Activated T-cell treated with anti-CD3 and anti-CD28 coated beads for 48 hours (primary cell): ENCODE measurements at places on chromosomes 5 and 9.
A peak's percentile ranks its signal among the peaks of the same experiment; 100 is the strongest.

- DNase-seq: no peak
Observed at GRCh38 chr5:61586096-61587084, 254.3 kb downstream of the ZSWIM6 start.

- DNase-seq: no peak
Observed at GRCh38 chr9:113594484-113595299, 131.2 kb downstream of the RGS3 start.

DNA sequence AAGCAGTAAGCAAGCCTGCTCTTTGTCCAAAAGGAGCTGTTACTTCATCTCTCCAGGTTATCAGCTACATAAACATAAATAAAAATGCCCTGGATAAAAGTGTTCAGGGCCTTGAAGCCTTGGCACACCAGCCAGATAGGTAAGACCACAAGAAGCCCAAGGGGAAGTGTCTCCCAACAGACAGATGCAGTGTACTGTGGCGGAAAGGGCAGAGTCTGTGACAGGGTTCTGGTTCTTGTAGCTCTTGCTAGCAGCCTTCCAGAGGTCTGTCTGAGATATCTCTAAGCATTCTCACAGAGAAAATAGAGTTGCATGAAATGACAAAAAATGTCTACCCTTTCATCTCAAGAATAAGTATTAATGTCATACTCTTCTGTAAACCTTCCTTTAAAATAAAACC lies 30.1 kb downstream of the ISOC1 start:
- DNase-seq: no peak

- no peak for DNase-seq
Observed at GRCh38 chr5:10933121-10933520, 172.1 kb upstream of the DAP start.

DNA sequence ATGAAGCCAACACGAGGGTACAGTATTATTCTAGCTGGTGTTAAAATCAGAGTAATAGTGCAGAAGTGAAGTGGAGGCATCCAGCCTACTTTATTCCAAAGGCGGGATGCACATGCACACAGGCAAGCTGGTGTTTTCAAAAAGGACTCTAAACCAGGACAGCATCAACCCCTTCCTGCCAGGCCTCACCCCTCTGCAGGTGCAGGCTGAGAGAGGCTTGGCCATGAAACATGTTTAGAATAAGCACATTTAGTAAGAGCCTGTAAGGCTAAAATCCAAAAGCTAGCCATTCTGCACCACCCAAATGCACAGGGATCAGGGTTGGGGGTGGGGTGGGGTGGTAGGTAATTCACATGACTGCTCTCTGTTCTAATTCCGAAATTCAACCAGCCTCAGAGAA lies 71.2 kb downstream of the SHC3 start:
- no peak for DNase-seq

GRCh38 chr5:138520971-138521370 lies 22.1 kb downstream of the ETF1 start:
- DNase-seq: no peak

DNA sequence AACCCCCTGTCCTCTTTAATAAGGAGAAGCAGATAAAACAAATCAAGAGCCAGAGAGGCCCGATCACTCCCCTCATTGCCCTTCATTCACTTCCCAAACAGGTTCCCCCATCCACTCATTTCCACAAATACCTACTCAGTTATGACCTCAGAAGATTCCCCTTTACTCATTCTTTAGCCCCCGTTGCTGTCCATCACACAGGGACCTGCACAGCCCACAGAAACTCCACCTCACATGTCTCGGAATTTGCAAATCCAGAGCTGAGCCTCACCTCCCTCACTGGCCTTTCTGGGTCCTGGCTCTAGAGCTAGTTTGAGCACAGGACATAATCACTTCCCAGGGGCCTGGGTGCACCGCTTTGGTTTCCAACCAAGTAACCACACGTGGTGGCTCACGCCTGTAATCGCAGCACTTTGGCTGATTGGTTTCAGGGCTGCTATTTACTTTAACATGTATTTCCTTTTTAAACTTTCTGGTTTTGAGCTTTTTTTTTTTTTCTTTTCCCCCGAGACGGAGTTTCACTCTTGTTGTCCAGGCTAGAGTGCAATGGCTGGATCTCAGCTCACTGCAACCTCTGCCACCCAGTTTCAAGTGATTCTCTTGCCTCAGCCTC lies 17.8 kb downstream of the ATP6V0E1 start:
- DNase-seq: no peak

DNA sequence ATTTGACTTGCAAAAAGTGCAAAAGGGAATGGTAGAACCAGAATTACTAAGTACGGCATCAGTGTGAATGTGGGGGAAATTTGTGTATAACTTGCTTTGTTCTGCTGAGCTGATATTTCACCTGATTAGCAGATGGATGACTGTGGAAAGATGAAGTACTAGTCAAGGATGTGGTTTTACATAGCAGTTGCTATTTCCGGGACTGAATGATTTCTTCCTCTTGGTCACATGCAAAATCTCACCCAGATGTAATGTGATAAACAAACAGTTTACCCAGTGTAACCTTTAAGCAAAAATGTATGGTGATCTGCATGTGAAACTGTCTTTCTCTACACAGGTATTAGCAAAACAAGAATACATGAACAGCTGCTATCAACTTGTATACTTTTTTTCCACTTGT lies 46.1 kb downstream of the DCP2 start:
- DNase-seq: no peak

DNA sequence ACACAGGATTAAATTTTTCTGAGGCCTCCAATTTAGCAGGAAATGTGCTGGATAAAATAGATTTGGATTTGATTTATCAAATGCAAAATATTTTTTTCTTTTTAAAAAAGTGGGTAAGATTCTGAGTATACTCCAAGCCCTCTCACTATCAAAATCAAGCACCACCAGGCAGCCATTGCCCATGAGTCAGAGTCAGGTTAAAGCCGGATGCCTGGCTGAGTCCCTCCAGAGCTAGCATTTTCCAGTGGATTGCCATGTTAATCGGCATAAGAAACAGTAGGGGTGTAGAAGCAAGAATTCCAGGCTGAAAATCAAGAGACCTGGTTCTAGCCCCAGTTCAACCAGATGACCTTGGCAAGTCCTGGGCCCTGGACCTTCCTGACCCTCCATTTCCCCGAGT lies 85.3 kb downstream of the FAM114A2 start:
- no peak for DNase-seq

DNA sequence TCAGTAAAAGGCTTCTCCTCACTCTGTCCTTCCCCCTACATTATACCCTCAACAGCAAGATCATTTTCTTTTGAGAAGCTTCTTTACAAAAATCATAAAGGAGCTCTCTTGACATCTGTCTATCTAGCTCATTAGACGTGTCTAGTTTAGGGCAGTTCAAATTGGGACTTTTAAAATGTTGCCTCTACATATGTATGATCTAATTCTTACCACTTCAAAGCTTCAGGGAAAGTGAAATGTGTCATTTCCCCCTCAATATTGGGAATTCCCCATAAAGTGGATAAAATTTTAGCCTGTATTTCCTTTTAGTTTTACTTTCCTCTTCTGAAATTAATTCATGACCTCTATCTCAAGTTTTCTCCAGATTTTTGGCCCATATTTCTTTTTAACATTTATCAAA lies 323.7 kb downstream of the ARRDC3 start:
- no peak for DNase-seq

DNA sequence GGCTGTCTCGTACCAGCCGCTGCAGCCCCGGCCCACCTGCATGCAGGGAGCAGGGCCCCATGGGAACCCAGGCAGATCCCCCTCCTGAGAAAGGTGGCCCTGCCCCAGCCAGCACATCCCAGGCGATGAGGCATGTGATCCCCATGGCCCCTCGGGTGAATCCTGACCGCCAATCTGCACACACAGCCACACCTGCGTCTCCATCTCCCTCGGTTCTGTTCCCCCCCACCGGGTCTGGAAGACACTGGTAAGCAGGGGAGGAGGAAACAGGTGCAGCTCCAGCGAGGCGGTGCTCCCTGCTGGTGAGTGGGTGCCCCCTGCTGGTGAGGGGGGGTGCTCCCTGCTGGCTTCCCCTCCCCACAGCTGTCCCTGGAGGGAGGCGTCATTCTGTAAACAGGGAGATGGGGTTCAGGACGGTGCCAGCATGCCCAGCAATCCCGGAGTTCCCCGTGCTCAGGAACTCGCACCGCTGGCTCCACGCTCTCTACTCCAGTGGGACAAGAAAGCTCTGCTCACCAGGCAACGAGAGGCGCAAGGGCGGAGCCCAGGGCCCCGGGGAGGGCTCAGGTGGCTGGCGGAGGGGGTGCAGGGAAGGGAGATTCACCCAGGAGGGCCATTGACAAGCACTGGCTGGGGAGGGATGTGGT lies 28.4 kb upstream of the SLC12A7 start:
- DNase-seq: peak; percentile 63

GRCh38 chr5:5585751-5586341 lies 163.4 kb downstream of the ICE1 start:
- no peak for DNase-seq

DNA sequence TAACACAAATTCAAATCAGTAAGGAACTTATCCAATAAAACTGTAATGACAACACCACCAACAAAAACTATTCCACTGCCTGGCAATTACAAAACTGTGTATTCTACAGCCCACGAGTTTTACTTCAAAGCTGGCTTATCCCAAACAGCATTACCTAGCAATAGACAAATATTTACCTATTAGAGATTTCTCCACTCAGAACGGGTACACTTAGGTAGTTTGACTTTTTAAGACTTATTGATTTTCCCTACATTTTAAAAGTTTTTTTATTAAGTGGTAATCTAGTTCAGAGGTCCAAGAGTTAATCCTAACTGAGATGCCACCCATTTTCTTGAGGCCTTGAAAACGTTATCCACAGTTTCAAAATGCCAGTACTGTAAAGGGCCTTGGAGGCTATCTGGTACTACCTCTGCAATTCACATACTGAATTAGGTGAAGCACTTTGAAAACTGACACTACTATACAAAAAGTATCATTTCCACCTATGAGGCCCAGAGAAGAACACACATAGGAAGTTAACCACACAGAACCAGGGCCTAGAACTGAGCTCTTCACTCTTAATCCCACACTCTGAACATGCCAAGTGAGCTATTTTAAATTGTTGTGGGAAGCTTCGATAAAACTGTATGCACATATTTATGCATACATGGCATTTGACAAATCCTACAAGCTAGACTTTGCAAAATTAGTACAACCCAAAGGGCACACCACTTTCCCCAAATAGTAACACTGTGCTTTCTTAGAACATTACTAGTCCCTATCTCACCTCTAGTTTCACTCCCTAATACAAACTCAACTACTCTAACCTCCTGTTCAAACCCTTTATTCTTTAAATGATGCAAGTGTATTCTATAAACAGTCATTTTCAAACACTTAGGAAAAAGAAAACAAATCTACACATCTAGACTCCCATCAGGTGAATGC lies 2.1 kb downstream of the NADK2 start:
- no peak for DNase-seq

DNA sequence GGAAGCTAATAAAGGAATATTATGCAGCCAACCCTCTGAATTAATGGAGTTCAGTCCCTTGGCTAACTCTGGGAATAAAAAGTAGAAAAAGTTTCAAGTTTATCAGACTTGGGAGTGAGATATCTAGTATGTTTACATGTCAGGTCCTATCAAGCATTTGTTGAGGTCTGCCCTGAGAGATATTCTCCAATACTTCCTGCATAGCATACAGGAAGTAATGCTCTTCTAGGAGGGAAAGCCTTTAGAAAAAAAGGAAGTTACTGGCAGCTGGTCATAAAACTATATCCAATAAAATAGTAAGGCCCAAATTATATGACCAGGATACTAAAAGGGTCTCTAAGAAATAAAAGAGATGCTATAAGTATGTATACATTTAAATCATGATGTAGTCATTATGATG lies 594.1 kb upstream of the FTMT start:
- DNase-seq: no peak

DNA sequence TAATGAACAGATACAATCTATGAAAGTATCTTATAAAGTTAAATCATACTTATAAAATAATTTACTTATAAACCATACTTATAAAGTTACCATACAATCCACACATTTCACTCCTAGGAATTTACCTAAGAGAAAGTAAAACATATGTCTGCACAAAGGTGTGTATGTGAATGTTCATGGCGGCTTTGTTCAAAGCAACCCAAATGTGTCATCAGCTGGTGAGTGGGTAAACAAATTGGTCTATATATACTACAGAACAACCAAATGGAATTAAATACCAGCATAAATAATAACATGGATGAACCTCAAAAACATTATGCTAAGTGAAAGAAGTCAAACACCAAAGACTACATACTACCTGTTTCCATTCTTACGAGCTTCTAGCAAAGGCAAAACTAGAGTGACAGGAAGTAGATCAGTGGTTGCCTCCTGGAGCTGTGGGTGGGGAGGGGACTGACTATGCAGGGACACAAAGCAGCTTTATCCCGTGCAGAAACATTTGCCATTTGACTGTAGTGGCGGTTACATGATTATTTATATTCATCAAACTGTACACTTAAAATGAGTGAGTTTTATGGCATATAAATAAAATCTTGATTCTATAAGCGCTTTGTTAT lies 10.6 kb downstream of the TRAF1 start:
- no peak for DNase-seq
